Cardiac muscle cell (in vitro differentiated cells and primary cell): ENCODE measurements at places on chromosomes 11 and 22. TPM values are rescaled to one million over a fixed set of nuclear protein-coding genes. Genes with fewer than 3 reads are reported as not detected.

GRCh38 chr11:78905756-78906155 lies 331.1 kb upstream of the NARS2 start:
- H3K27me3 ChIP-seq = no peaks in the 10 kb centered on the region
- no peak overlapping the region for H3K27ac ChIP-seq
- no peak overlapping the region for H3K4me3 ChIP-seq

GRCh38 chr11:132177106-132177505 lies 806.7 kb downstream of the NTM start:
- no peaks in the 10 kb centered on the region for H3K4me1 ChIP-seq
- H3K27ac ChIP-seq = no peak overlapping the region
- H3K4me3 ChIP-seq = no peak overlapping the region

DNA sequence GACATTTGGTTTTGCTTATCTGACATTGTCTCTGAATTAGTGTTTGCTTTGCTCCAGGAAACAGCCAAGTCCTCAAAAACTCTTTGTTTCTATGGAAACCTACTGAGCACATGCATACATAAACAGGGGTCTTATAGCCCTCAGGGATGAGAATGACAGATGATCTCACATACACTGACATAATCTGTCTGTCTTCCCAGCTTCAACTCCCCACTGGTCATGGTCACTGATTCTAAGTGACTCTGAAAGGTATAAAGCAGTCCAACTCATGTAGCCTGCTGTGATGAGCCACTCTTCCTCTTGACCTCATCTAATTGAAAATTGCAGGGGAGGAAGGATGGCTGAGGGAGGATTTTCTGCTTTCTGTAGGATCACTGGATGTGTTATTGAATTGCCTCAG lies 12.6 kb downstream of the ZNF143 start:
- H3K27me3 ChIP-seq = no peaks in the 10 kb centered on the region
- no peak overlapping the region for H3K4me3 ChIP-seq
- no peak for DNase-seq
- no peak overlapping the region for H3K27ac ChIP-seq

GRCh38 chr11:11444804-11445131 lies 91.7 kb upstream of the CSNK2A3 start:
- H3K4me1 ChIP-seq = no peaks in the 10 kb centered on the region
- no peak overlapping the region for H3K4me3 ChIP-seq
- no peak overlapping the region for H3K27ac ChIP-seq
- no peaks in the 10 kb centered on the region for H3K27me3 ChIP-seq

- H3K4me3 ChIP-seq = no peak overlapping the region
These were observed 30.3 kb downstream of the TNKS1BP1 start for GRCh38 chr11:57294225-57295131.

GRCh38 chr22:43205748-43206508 lies 19.0 kb upstream of the TTLL12 start:
- no peak overlapping the region for H3K27ac ChIP-seq
- DNase-seq = no peak
- no peaks in the 10 kb centered on the region for H3K36me3 ChIP-seq
- peaks cover 6% of the 10 kb centered on the region for H3K4me1 ChIP-seq

GRCh38 chr22:29156507-29156906 lies 49.2 kb upstream of the EMID1 start:
- H3K4me3 ChIP-seq = no peak overlapping the region
- H3K4me1 ChIP-seq = no peaks in the 10 kb centered on the region
- DNase-seq = peak; percentile 78
- no peak overlapping the region for H3K27ac ChIP-seq
- no peaks in the 10 kb centered on the region for H3K27me3 ChIP-seq

DNA sequence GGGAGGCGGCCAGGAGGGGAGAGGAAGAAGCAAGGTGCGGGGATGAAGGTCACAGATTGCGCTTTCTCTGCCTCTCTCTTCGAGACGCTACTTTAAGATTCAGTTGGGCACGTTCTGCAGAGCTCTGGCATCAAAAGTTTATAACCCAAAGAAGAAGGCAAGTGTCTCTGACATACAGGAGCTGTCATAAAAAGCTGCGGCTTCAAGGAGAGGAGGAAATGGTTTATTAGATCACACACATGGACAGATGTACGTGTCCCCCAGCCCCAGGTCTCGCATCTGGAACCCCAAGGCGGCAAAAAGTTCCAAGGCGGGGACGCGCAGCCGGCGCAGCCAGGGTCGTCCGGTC lies 589.0 kb downstream of the OPCML start:
- H3K4me1 ChIP-seq = no peaks in the 10 kb centered on the region
- H3K27ac ChIP-seq = no peak overlapping the region
- H3K27me3 ChIP-seq = peaks cover 62% of the 10 kb centered on the region
- no peak for DNase-seq
- peak overlapping the region; percentile 37 for H3K4me3 ChIP-seq

C11orf16 gene
- not detected in 2 replicates for total RNA-seq
